Cerebellar nuclear complex (tissue), 1 donor: ENCODE measurements at places on chromosomes 5 and 9.

- DNase-seq = no peak
Observed at GRCh38 chr9:128412120-128412790, 8.4 kb upstream of the CERCAM start.

GRCh38 chr5:12214267-12215015 is 310.2 kb upstream of the CTNND2 start:
- DNase-seq = no peak

GRCh38 chr9:136640171-136641111 is 22.3 kb upstream of the EGFL7 start:
- no peak for DNase-seq

- no peak for DNase-seq
Observed at GRCh38 chr9:7375013-7375511, 424.5 kb downstream of the DMAC1 start.

DNA sequence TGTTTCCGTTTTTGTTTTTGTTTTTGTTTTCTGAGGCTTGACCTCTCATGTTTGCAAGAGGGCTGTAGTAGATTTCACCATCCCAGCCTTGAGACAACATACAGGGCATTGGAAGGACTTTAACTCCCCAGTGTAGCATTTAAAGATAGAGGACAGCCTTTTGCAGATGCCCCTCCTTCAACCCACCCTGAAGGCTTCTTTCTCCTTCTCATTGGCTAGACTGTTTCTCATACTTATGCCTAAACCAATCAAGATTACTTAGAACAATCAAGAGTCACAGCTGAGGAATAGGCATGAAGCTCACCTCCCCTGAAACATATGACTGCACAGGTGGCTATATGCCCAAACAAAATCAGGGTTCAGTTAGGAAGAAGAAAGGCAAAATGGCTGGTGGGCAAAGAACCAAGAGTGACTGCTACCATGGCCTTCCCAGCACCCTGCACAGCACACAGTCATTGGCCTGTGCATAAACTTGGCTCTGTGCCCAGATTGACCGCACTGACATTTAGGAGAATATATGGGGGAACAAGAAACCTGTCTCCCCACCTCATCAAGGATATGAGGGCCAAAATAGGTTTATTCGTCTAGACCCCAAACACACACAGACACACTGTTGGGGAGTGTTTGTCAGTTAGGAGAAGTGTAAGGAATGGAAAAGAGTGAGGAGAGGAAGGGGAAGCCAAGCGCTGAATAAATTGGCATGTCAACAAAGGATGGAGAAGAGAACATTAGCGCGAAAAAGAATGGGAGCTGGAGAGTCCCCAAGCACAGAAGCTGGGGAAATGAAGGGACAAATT is 137.3 kb upstream of the RANBP3L start:
- no peak for DNase-seq

GRCh38 chr5:171336521-171337209 is 27.6 kb downstream of the TLX3 start:
- peak; percentile 86 for DNase-seq

GRCh38 chr5:143417503-143418139 is 14.1 kb upstream of the NR3C1 start:
- DNase-seq = no peak

GRCh38 chr5:43215073-43215631 is 23.1 kb downstream of the NIM1K start:
- DNase-seq = no peak

DNA sequence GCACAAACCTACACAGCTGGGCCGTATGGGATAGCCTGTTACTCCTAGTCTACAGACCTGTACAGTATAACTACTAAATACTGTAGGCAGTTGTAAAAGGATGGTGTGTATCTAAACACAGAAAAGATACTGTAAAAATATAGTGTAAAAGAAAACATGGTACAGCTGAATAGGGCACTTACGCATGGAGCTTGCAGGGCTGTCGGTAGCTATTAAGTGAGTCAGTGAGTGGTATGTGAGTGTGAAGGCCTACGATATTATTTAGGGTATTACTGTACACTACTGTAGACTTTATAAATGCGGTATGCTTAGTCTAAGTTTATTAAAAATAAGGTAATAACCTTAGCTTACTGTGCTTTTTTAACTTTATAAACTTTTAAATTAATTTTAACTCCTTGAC is 1.2 kb downstream of the ZCCHC9 start:
- no peak for DNase-seq

- DNase-seq = peak; percentile 71
Observed at GRCh38 chr9:129495620-129496472, 125.1 kb downstream of the C9orf50 start.

- no peak for DNase-seq
Observed at GRCh38 chr9:114273461-114273881, 49.4 kb upstream of the ORM1 start.

GRCh38 chr5:3376611-3377010 is 219.0 kb upstream of the IRX1 start:
- no peak for DNase-seq

DNA sequence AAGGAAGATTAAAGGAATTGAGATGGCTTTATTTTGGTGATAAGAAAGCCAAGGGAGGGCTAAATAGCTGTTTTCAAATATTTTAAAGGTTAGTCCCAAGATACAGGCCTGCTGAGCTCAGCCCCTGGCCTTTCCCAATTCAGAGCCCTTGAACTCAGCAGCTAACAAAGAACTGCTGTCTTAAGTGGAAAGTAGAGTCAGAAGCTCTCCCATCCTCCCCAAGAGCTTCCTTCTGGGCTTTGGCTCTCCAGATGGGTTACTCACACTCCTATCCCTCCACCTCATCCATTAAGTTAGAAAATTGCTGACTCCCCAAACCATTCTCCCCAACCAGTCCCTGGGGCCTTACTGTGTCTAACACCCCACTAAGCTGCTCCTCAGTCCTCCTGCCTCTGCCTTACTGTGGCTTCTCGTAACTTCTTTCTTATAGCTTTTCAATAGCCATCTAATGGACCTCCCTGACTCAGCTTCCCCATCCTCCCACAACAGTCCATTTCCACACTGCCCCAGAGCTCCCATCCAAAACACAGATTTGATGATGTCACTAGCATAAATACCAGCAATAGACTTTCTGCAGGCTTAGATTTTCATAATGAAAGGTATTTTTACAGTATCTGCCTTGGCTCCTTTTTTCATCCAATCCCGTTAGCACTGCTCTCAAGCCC is 239.1 kb downstream of the ENC1 start:
- no peak for DNase-seq

DNA sequence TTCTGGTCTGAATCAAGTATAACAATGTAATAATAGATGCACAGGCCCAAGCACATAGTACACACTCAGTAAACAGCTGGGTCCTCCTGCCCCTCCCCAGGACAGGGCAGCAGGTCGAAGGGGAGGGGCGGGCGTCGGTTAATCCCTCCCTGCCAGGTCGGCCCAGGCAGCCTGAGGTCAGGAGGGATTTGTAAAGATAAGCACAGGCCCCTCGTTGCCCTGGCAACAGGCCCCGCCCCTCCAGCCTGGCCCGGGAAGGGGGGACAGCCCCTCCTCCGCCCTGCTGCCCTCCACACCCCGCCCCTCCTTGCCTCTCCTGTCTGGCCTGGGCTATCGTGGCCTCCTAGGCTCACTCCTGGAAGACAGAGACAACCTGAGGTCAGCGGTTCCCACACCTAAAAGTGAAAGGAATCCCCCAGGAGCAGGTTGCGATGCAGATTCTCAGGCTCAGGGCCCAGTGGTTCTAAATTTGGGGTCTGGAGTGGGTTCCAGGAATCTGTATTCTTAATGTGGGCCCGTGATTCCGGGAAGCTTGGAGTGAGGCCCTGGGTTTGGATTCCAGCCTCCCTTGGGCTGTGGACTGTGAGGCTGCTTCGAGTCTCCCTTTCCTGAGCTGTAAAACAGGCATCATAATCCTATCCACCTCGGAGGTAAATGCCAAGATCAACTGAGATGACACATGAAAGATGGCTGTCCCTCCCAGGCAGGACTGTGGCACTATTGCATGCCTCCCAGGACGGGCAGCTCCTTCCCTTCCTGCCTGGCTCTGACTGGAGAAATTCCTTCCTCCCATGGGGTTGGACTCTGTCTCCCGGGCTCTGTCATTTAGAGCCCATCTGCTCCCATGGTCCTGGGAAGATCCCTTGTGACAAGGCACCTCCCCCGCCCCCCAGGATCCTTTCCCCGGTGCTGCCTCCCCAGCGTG is 4.4 kb downstream of the CRB2 start:
- no peak for DNase-seq

DNA sequence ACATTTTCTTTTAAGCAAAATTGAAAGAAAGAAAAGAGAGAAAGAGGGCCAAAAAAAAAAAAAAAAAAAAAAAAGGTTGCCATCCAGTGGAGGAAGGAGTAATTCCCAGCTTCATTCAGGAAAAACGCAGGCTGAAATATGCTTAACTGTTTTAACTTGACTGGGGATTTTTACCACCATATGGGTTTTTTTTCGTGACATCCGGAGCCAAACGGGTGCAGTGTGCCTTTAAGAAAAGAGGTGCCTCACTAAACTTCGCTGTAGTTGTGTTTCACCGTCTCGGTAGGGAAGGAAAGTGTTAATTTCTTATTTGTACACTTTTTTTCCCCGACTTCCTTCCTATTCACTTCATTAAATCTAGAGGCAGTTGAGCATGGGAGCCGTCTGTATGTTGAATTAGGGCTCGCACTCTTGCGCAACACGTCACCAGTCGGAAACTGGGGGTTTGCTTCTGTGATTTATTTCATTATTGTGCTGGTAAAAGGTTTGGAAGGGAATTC is 143.0 kb downstream of the SMARCA2 start:
- DNase-seq = no peak

DNA sequence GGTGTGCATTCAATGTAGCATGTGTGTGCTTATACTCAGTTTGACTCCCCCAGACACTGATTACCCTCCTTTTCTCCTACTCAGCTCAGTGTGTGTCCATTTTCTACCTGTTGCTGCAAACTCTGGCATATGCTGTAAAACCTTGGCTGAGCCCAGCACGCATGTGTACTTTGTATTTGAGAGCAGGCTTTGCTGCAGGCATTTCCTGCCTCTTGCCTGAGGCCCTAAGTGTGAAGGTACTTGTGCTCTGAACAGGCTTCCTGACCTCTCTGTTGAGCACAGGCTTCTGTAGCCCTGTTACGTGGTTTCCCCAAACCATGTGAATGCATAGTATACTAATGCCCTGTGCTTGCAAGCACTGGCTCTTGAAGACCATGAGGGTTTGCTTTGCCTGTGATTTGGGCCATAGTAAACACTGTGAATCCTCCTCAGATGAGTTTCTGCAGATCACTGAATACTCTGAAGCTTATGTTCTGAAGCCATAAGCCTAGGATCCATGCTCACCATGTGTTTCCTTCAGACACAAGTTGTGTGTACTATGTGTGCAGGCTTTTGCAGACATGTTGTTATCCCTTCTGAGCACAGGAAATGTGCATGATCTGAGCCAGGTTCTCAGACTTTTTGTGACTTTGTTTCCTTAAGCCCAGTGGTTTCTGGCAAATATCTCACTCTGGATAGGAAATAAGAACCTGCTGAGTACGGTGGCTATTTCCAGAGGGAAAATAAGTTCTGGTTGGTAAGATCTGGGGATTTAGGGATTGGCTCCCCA is 124.9 kb upstream of the RUSC2 start:
- no peak for DNase-seq

DNA sequence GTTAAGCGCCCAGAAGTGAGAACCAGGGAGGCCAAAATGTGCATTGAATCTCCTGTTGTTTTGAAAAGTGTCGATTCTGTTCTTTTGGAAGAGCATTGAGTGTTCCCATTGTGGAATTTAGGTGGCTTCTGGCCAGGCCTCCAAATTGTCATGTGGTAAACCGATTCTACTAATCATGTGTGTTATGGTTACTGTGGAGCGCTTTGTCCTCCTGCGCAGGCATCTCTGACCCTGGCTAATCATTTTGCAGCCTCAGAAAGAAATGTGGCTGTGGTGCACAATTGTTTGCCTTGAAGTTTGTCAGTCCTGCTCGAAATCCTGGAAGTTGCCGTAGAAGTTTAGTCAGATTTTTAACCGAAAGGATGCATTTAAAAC is 121.3 kb downstream of the RASGRF2 start:
- DNase-seq = no peak

- DNase-seq = no peak
Observed at GRCh38 chr5:60835554-60835953, 8.5 kb downstream of the ELOVL7 start.

DNA sequence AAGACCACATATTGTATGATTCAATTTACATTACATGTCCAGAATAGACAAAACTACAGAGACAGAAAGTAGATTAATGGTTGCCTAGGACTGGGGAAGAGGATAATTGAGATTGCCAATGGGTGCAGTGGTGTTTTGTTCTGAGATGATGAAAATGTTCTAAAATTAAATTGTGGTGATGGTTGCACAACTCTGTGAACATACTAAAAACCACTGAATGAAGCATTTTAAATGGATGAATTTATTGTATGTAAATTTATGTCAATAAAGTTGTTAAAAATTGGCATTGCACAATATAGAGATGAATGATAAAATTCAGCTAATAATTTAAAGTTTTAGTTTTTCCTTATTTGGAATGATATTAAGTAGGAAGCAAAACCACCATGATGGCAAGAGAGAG is 109.5 kb upstream of the NR4A3 start:
- no peak for DNase-seq

DNA sequence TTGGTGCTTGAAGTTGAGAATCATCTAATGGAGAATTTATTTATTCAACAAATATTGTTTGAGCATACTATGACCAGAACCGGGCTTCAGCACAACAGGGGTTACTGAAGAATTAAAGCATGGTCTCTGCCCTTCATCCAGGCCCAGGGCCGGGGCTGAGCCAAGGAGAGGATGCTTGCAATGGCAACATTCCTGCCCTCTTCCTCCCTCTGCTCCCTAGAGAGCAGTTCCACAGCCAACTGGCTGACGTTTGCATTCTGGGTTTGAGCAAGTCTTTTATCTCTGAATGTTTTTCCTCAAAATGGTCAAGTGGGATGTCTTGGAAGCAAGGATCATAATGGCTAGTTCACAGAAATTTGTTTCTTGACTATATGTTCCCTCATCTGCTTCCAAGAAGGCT is 80.7 kb downstream of the GLDC start:
- DNase-seq = no peak

GRCh38 chr5:112492291-112492690 is 73.2 kb upstream of the EPB41L4A start:
- no peak for DNase-seq

- DNase-seq = no peak
Observed at GRCh38 chr9:24413651-24414050, 132.0 kb downstream of the IZUMO3 start.

DNA sequence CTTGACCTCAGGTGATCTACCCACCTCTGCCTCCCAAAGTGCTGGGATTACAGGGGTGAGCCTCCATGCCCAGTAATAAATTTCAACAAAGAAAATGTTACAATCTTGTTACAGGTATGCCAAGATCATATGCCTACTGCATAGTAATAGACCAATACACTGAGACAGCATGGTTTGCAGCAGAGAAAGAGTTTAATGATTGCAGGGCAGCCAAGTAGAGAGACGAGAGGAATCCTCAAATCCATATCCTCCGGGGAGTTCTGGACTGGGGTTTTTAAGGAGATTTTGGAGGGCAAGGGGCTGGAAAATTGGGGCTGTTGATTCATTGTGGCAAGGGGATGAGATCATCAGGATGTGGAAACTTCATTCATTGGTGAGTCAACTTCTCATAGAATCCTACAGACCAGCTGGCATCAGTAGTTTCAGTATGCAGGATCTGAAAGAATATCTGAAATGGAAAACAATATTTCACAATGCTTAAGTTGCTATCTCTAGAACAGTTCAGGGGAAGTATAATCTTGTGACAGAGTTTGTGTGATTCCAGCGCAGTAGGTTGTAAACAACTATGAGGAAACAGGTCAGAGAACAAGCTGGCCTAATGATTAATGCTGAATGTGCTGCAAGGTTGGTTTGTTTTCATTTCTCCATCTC is 14.8 kb upstream of the TUT7 start:
- DNase-seq = no peak
